ENCODE measurements at places on chromosomes 6 and 20.

DNA sequence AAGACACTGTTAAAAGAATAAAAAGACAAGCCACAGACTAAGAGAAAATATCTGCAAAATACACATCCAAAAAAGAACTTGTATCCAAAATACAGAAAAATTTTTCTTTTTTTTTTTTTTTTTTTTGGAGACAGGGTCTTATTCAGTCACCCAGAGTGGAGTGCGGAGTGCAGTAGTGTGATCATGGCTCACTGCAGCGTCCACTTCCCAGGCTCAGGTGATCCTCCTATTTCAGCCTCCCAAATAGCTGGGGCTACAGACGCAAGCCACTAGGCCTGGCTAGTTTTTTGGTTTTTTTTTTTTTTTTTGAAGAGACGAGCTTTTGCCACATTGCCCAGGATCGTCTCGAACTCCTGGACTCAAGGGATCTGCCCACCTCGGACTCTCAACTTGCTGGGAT lies 3.1 kb downstream of the ZUP1 start:
- DNase-seq, result no peak

DNA sequence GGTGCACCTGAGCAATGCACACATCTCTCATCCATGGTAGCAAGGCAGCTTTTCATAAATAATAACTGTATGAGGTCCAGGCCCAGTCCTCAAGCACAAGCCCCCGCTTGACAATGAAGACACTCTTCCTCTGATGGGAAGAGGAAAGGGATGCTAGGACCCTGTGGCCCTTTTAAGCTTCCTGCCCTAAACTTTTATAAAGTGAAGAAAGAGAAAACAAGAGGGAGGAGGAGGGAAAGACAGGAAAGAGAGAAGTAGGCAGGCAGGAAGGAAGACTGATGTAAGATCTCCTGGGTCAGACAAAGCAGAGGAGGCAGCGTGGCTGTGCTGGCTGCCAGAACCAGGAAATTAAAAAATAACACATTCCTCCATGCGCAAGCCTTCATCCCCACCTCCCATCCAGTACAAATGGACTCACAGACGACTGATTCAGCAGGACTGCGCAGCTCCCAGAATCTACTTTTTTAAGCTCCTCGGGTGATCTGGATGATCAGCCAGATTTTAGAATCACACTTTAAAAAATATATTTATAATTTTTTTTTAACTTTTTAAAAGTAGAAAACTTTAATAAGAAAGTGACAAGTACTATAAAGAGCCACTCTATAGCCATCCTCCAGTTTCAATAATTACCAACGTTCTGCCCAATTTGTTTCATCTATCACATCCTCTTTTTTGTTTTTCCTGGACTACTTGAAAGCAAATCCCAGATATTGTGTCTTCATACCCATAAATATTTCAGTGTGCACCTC lies 16.5 kb downstream of the TNFAIP3 start:
- no peak for DNase-seq

DNA sequence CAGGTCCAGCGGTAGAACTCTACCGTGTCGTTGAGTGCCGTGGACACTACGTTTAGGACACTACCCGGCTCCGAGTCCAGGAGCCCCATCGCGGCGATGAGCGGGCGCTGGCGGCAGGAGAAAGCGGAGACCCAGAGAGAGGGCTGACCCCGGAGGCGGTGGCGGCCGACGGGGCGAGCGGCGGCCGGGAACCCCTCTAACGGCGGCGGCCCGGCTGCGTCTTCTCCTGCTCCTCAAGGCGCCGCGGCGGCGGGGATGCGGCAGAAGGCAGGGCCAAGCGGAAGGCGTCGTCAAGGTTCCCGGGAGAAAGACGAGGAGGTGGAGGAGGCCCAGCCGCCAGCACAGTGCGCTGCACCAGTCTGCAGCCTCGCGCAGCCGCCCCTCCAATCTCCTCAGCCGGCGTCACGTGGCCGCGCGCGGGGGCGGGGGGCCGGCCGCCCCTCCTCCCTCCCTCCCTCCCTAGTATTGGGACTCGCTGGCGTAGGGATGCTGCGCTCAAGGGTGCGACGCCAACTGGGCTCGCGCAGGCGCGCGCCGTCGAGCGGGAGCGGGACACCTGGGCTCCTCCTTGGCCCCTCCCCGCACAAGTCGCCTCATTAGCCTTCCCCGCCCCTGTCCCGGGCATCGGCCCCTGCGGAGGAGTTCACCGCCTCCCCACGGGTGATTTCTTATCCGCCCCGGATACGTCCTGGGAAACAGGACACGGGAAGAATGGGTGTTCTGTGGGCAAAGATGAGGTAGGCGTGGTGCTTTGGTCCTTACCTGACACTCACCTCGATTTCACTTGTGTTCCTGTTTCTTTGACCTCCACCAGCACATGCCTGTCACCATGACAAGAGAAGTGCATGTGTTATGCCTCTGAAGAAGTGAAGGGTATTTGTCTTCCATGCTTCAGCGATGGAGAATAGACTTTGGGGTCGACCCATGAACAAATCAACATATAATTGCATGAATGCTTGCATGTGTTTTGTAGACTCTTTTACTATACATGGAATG lies at the start of gene ELOVL4:
Gene ELOVL4, minus strand, starts transcription at position 363 of the 996 bp plus-strand sequence. Its CDS starts 274 bp downstream, at position 89.
- DNase-seq, result no peak

DNA sequence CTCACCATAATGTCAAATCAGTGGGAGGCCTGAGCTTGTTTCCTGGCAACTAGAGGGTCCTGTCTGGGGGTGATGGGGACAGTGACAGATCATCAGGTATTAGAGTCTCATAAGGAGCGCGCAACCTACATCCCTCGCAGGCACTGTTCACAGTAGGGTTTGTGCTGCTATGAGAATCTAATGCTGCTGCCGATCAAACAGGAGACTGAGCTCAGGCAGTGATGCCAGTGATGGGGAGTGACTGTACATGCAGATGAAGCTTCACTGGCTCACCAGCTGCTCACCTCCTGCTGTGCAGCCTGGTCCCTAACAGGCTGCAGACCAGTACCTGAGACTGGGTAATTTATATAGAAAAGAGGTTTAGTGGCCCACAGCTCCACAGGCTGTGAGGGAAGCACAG lies 147.3 kb downstream of the TTLL2 start:
- DNase-seq, result no peak

- no peak for DNase-seq
These were observed 45.8 kb upstream of the CEP162 start for GRCh38 chr6:84273048-84273809.

- peak; percentile 13 for DNase-seq
These were observed 577 bp upstream of the SCAND1 start for GRCh38 chr20:35954907-35955251.

- no peak for DNase-seq
These were observed 261.9 kb downstream of the CDH26 start for GRCh38 chr20:60219984-60220562.

DNA sequence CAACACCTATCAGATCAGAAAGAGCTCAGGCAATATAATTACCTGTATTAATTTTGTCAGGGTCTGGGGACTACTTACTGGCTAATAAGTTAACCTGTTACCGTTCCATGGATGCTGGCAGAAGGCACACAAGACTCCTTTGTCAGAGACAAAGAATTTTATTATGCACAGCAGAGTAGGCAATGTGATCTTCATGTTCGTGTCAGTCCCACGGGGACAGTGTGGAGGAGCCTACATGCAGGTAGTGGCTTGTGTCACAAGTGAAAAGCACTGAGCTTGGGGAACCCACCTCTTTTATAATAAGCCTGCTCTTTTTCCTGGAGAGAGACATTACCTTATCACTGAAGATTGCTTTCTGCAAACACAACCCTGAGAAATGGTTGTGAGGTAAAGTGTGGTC lies 96.9 kb downstream of the CD164 start:
- no peak for DNase-seq

- no peak for DNase-seq
These were observed 103.0 kb downstream of the SASH1 start for GRCh38 chr6:148445620-148446019.

GRCh38 chr6:490251-491037 lies 98.9 kb downstream of the IRF4 start:
- no peak for DNase-seq

DNA sequence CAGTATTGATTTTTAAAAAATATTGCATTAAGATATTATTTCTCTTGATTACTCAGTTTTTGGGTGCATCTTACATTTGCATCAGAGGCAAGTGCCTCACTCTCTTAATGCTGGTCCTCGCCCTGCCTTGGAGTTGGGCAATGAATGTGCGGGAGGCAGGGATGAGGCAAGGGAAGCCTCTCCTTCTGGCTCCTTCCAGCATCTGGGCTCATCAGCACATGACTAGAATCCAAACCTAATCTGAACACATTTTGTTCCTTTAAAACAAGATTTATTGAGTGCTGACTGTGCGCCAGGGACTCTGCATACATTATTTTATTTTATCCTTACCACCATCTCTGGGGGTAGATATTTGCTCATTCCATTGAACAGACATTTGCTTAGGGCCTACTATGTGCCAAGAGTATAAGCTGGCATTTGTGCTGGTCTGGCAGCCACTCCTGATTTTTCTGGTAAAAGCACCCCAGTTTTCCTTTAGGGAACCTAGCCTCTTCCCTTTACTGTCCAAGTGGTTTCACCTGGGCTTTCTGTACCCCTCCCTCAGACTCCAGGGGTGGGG lies 71.9 kb upstream of the ZNFX1 start:
- no peak for DNase-seq

DNA sequence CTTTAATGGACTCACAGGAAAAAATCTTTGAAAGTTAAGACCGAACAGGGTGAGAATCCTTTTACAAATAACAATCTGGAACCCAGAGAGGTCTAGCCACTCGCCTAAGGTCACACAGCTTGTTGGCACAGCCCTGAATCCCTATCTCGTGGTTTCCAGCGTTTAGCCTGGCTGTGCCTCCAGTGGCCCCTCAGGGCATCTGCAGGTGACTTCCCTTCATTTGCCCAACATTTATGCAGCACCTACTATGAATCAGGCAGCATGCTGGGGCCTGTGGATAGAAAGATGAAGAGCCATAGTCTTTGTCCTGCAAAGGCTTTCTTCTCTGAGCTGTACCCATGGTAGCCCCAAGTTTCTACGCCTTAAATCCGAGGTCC lies 2.6 kb upstream of the NR2E1 start:
- no peak for DNase-seq

GRCh38 chr6:50369996-50370395 lies 320.3 kb upstream of the DEFB112 start:
- no peak for DNase-seq

GRCh38 chr20:40991181-40991889 lies 37.3 kb upstream of the TOP1 start:
- DNase-seq, result no peak

DNA sequence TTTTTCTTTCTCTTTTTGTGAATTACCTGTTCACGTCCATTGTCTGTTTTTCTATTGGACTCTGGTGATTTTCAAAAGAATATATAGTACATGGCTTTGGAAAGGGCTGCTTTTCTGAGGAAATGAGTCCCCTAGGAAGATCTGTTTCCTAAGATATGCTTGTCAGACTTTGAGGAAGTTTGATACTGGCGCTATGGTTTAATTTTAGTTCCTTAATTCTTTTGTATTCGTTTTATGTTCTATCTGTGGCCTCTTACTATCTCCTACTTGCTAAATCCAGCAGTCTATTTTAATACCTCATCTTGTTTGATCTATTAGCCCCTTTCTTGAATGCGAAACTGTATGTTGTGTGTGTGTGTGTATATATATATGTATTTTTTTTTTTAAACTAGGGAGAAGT lies 101.9 kb downstream of the LIN28B start:
- no peak for DNase-seq

GRCh38 chr6:89430201-89430962 lies 2.6 kb upstream of the ANKRD6 start:
- DNase-seq, result no peak

DNA sequence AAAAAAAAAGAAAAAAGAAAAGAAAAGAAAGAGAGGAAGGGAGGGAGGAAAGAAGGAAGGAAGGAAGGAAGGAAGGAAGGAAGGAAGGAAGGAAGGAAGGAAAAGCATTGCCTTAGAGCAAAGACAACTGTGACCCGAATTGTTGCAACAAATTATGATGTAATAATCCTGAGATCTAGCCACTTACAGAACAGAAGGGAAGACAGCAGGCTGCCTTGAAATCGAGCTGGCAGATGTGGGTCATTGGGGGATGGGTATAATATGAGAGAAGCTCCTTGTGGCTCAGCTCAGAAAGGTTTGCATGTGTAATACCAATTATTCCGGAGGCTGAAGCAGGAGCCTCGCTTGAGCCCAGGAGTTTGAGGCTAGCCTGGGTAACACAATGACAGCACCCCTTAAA lies 208.1 kb upstream of the PROKR2 start:
- no peak for DNase-seq

Data from stimulated activated CD8-positive, alpha-beta memory T cell treated with anti-CD3 and anti-CD28 coated beads, Interleukin-2, amount 100 ng/mL, for 1 hour (primary cell).